ENCODE measurements at places on chromosomes 5 and 9. TPM values are rescaled to one million over a fixed set of nuclear protein-coding genes. Genes with fewer than 3 reads are reported as not detected.

PCDHAC2 gene
- total RNA-seq, result 0.36 TPM

GRCh38 chr5:137312011-137312410 lies 187.1 kb downstream of the SPOCK1 start:
- no peak overlapping the region for H3K27ac ChIP-seq
- no peaks in the 10 kb centered on the region for H3K36me3 ChIP-seq
- no peak for DNase-seq
- no peaks in the 10 kb centered on the region for H3K27me3 ChIP-seq

- no peak overlapping the region for H3K27ac ChIP-seq
- no peaks in the 10 kb centered on the region for H3K4me1 ChIP-seq
- no peaks in the 10 kb centered on the region for H3K36me3 ChIP-seq
- no peak for DNase-seq
- H3K27me3 ChIP-seq, result peaks cover 4% of the 10 kb centered on the region
- no peak overlapping the region for H3K4me3 ChIP-seq
These were observed 35.0 kb downstream of the ITK start for GRCh38 chr5:157215514-157216167.

- no peak overlapping the region for H3K27ac ChIP-seq
- no peak overlapping the region for H3K4me3 ChIP-seq
These were observed 381.1 kb downstream of the ZNF608 start for GRCh38 chr5:124365361-124365801.

DNA sequence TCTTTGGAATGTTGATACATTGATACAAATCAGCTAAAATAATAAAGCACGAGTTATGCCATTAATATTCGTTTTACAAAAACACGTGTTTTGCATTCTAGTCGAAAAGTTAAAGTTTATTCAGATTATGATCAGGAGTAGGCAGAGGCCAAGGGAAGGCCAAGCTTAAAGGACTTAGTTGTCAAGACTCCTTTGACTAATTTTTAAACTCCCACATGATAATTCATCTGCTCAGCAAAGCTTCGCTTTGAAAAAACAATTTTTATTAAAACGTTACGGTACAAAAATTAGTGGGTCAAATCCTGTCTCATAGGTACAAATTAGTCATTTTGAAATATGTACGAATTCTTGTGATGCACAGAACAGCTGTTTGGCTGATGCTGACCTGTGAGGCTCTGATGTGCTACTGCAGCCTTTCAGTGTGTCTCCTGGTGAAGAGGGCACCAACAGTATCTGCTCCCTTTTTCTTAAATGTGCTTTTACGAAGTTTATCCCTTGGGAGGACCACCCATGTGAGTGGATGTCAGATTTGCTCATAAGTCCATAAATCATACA lies 23.0 kb upstream of the NR3C1 start:
- no peaks in the 10 kb centered on the region for H3K27me3 ChIP-seq
- no peaks in the 10 kb centered on the region for H3K4me1 ChIP-seq
- no peak overlapping the region for H3K27ac ChIP-seq

TNC gene
- 611 TPM for total RNA-seq

CFAP90 gene
- 1.1 TPM for total RNA-seq

- H3K36me3 ChIP-seq, result no peaks in the 10 kb centered on the region
- H3K4me3 ChIP-seq, result no peak overlapping the region
- H3K27me3 ChIP-seq, result no peaks in the 10 kb centered on the region
- H3K4me1 ChIP-seq, result no peaks in the 10 kb centered on the region
- no peak for DNase-seq
These were observed 50.1 kb upstream of the ADAMTS16 start for GRCh38 chr5:5089895-5090649.

DNA sequence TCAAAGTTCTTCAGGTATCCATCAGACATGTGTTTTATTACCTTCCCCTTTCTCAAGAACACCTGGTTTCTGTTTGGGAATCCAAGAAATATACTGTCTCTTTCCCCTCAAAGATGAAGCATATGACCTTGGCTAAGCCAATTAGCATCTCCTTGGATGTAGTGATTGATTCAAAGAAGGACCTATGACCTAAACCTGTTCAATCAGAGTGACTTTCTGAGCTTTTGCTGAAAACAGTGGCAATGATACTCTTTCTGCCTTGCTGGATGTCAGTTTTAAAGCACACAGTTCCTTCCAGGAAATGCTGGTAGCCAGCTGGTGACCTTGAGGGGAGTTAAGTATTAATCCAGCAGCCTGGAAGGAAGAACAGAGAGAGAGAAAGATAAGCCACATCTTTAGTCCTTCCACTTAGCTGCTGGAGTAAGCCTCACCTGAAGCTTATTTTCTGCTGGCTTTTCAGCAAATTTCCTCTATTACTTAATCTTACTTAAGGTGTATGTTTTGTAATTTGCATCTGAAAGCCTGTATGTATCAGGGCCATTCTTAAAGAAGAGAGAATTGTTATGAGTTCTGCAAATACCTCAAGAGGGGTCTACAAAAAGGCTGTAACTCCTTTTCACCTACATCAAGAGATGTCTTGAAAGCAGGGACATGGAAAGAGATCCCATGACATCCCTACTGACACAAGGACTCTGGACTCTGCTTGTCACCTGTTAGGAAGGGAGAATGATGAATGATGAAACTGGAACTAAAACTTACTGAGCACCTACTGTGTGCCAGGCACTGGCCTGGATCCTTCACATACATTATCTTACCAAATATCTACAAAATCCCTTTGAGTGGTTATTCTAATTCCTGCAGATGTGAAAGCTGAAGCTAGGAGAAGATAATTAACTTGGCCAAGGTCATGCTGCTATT lies 35.2 kb upstream of the PIK3R1 start:
- H3K4me3 ChIP-seq, result no peak overlapping the region
- no peaks in the 10 kb centered on the region for H3K27me3 ChIP-seq
- H3K36me3 ChIP-seq, result no peaks in the 10 kb centered on the region
- peaks cover 3% of the 10 kb centered on the region for H3K4me1 ChIP-seq
- no peak for DNase-seq
